ENCODE measurements at places on chromosomes 12 and 14.

DNA sequence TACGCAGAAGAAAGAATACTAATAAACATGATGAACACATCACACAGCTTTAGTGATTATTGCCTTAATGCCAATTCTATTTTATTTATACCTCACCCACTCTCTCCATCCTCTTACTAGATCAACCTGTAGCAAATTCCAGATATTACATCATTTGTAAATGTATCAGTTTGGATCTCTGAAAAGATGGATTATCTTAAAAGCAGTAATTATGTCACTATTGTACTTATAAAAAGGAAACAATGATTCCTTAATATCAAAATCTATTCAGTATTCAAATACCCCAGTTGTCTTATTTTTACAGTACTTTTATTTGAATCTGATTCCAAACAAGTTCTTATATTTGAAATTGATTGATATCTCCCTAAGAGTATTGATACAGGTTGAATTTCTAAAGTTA, 892.8 kb upstream of the MDGA2 start:
- DNase-seq = no peak

GRCh38 chr14:77260631-77261030, 10.4 kb downstream of the NGB start:
- no peak for DNase-seq

DNA sequence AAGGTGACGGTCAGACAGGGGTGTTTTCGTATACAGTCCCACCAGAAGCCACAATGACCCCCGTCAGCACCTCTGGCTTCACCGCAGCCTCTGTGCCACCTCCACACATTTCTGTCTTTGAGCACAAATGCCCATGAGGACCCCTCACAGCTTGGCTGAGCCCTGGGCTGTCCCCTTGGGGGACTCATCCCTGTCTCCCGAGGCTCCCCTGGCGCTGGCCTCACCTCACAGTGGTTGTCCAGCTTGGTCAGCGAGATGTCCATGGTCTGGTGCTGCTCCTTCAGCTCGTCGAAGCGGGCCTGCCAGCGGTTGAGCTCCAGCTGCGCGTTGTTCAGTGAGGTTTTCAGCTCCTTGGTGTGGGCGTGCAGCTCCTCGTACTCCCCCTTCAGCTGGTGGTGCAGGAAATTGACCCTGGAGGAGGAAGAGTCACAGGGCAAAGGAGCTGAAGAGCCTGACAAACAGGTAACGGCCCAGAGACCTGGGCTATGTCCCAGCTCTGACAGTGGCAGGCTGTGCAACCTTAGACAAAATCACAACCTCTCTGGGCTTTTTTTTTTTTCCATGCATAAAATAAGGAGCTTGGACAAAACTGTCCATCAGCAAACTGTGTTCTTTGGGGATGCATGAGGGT, 52.7 kb upstream of the GPR68 start:
- DNase-seq = no peak

DNA sequence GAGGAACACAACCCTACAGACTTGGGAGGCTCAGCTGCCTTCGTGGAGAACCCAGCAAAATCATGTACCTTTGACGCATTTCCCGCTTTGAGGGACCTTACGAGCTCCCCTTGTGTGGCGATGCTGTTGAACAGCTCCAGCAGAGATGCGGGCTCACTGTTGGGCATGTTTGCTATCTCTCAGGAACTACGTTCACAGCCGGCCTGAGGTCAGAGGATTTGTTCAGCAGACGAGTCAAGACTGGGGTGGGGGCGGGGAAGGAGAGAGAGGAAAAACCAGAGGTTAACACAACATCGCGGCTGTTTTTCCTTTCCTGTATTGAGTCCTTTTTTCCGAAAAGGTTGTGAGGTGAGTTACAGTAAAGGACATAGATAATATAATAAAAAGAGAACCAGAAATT, 45.9 kb downstream of the SLC25A47 start:
- DNase-seq = no peak

- DNase-seq = no peak
Measured at GRCh38 chr14:53218161-53218560, 65.0 kb upstream of the DDHD1 start.
